DMS153 (cell line): ENCODE measurements at places on chromosomes 16 and 17.
A peak's percentile ranks its signal among the peaks of the same experiment; 100 is the strongest.

DNA sequence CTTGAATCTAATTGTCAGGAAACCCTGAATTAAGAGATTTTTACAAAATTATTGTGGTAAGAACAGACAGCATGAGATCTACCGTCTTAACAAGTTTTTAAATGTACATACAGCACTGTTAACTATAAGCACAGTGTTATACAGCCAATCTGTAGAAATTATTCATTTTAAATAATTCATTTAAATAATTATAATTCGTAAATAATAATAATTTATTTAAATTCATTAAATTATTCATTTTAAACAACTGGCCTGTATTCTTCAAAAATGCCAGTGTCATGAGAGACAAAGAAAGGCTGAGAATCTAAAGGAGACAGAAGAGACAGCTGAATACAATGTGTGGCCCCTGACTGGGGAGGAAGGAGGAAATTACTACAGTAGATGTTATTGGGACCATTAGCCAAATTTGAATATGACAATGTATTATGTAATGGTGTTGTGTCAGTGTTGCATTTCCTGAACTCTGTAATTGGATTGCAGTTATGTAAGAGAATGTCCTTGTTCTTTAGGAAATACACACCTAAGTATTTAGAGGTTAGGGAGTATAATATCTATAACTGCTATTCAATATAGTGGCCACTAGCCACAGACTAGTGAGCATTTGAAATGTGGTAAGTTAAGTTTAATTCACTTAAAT lies 2.3 kb downstream of the RSAD1 start:
- DNase-seq = no peak

DNA sequence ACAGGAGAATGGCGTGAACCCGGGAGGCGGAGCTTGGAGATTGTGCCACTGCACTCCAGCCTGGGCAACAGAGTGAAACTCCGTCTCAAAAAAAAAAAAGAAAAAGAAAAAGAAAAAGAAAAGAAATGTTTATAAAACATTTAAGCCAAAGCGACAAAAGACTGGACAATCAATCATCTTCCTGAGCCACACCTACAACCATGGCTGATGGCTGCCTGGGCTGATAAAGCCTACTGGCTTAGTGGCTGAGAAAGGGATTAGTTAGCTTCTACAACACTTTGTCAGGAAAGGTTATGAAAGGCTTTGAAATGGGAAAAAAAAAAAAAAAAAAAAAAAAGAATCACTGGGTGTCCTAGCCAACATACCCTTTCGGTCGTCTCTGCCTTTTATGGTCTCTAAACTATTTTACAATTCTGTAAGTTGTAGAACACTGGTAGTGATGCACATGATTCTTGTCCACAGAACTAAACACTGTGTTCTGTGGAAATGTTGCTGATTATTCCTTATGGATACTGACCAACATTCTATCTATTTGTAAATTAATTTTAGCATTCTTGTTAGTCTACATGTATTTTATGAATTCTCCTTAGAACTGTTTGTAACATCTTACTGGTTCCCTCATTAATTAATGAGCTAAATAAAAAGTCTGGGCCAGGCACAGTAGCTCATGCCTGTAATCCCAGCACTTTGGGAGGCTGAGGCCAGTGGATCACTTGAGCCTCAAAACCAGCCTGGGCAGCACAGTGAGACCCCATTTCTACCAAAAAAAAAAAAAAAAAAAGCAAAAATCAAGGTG lies 45.5 kb downstream of the ZZEF1 start:
- DNase-seq = no peak

DNA sequence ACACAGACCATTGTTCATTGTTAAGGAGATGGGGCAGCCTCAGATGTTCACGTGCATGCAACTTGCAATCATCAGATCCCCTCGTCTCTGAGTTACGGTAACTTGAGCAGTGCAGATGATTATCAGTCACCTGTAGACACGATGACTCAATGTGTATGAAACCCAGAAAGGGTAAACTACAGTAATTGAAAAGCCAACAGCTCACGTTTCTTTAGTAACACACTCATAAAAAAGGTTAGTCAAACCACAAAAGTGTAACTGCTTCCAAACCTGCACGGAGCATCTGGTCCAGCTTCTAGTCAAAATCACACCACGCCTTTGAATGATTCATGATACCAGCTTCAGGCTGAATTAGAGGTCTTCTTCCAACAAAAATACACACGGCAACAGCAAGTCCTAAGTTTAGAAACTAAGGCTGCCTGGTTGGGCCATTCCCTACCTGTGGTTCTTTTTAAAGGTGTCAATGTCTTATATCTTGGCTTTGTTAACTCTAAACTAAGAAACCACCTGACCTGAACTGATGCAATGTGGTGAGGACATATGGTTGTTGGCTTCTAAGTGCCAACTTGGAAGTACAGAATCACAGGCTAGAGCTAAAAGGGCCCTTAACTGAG lies 32.3 kb downstream of the GRB7 start:
- DNase-seq = peak; percentile 86

DNA sequence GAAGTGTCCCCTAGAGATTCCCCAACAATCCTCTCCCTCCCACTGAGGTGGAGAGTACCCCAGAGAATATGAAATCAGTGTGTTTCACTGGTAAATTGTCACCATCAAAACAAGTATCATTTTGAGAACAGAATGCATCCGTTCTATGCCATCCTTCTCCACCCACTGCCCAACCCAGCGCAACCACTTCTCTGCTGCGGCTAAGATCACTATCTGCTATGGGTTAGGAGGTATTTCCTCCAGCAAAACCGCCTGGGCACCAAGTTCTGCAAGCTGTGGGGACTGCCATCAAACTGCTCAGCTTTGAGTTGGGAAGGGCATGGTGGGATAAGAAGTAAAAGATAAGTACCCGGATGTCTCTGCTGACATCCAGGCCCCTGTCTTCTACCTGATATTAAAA lies 24.4 kb downstream of the CNTNAP1 start:
- DNase-seq = no peak

DNA sequence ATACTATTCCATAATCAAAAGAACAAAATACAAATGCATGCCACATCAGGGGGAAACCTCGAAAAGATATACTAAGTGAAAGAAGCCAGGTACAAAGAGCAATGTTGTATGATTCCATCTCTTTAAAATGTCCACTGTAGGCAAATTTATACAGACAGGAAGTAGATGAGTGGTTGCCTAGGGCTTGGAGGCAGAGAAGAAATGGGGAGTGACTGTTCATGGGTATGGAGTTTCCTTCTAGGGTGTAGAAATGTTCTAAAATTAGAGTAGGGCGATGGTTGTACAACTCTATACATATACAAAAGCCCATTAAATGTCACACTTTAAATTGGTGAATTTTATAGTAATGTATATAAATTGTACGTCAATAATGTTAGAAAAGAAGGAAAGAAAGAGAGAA lies 128.1 kb downstream of the MAF start:
- DNase-seq = no peak
